Progenitor cell of endocrine pancreas (in vitro differentiated cells): ENCODE measurements at places on chromosomes 4 and X.

GRCh38 chr4:7694324-7694723 is 245.3 kb downstream of the AFAP1 start:
- DNase-seq, result no peak

- no peak for DNase-seq
These were observed 27.5 kb downstream of the LNX1 start for GRCh38 chr4:53563824-53564223.

- DNase-seq, result no peak
These were observed 102.6 kb downstream of the SATL1 start for GRCh38 chrX:85140964-85141363.

DNA sequence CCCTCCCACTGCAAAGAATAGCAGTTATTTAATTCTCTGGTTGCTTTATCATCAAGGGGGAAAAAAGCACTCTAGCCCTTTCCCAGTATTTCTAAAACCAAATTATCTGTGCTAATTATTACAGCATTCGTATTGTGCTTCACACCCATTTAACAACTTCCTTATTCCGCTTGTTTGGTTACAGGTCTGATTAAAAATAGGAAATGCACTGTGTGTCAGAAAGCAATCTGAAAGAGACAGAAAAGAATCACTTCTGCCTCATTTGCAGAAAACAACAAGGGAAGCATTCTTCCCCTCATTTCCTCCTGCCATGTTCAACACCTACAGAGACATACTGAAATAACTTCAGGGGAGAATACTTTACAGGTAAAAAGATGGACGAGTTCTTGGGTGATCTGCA is 114.9 kb upstream of the MAP3K15 start:
- DNase-seq, result no peak

DNA sequence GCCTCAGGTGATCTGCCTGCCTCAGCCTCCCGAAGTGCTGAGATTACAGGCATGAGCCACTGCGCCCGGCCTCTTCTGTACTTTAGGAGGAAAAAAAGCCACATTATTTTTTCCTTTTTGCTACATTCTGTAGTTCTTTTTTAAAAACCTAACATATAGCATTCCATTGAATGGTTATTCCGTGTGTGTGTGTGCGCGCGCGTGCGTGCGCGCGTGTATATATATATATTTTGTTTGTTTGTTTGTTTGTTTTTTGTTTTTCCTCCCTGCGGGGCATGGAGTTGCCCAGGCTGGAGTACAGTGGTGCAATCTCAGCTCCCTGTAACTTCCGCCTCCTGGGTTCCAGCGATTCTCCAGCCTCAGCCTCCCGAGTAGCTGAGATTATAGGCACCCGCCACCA is 59.5 kb downstream of the ARHGAP10 start:
- no peak for DNase-seq

DNA sequence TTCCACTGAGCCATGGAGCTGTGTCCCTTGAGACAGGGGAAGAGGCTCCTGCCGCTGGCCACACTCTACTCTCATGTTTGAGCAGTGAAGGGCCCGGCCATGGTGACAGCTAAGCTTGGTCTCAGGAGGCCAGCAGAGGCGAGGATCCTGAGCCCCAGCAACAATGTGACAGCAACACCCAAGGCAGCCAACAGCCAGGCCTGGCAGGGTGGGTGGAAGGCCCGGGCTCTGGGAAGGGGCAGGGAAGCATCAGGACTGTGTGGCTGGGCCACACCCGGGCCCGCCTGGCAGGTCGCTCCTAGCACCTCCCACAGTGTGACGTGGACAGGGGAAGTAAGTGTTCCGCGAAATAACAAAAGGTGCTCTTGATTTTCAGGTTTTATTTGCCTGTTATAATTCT is 24.8 kb downstream of the L1CAM start:
- no peak for DNase-seq

- no peak for DNase-seq
These were observed 93.6 kb upstream of the SMAD1 start for GRCh38 chr4:145388043-145388442.

DNA sequence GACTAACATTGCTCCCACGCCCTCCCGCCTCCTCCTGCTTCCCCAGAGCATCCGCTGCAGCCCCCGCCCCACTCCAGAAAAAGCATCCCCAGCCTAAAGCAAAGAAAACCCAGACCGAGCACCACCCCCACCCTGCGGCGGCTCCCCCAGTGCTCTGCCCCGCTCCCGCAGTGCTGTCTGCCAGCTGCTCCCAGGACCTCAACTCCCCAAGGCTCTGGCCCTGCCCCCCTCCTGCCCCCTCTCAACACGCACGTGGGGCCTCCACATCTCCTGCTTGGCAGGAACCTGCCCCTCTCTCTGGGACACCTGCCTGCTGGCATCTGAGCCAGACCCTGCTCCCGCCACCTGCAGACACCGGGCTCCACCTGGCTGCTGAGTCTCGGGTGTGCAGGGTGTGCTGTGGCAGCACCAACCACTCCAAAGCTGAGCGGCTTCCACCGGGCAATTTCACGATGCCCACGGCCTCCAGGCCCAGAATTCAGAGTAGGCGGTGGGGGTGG is 79.4 kb downstream of the FAM53A start:
- DNase-seq, result no peak

DNA sequence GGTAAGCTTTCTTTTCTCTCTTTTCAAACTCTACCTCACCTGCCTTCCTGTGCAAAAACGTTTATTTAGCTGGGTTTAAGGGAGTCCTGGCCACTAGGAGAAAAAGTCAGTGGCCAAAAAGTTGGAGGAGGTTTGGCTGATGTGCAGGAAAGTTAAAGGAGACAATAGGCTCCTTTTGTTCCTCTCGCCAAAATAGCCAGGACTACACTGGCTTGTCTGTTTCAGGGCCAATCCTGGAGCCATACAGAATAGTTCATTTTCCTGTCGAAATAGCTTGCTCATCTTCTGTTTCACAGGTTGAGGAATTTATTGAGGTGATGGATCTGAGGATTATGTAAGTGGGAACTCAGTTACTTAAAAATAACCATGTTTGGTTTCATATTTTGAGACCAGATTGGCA is 423 bp downstream of the HEPH start:
- no peak for DNase-seq

DNA sequence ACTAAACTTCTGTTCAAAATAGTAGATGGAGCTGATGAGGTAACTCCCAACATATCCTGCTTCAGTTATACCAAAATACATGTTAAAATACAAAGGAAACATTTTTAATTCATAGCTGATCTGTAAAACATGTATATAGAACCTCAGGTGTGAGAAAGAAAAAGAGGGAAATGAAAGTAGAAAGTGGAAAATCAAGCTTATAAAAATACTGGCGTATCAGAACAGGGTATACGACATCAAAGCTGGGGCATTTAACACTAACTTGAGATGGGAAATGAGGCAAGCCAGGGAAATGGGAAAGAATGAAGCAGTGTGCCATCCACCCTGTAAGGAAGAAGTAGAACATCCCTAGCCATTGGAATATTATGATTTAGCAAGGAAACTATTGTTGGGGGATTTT is 767.5 kb downstream of the DMD start:
- no peak for DNase-seq

- no peak for DNase-seq
These were observed 75.8 kb downstream of the FAT1 start for GRCh38 chr4:186647821-186648220.

GRCh38 chr4:76758290-76758882 is 139.6 kb downstream of the SOWAHB start:
- no peak for DNase-seq

GRCh38 chr4:74105656-74106280 is 6.8 kb upstream of the CXCL2 start:
- DNase-seq, result no peak

DNA sequence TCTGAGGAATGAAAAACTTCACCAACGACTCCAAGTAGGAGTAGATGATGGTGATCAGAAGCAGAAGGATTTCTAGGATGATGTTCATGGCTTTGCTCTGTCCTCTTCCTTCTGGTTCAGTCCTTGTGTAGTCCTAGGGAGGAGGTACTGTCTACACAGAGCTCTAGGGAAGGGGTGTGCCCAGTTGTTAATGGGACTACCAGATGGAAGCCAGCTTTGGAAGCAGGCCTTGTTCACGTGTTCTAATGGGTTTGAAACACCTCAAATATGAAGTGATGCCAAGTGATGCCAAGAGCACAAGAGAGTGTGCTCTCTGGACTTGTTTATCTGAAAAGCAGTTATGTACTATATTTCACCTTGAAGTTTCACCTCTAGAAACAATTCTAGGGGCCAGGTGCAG is at the start of gene HSD17B13:
TSS of gene HSD17B13 (minus strand) at position 129 of the 400 bp plus-strand sequence. CDS start at position 88, 41 bp downstream.
- DNase-seq, result no peak

DNA sequence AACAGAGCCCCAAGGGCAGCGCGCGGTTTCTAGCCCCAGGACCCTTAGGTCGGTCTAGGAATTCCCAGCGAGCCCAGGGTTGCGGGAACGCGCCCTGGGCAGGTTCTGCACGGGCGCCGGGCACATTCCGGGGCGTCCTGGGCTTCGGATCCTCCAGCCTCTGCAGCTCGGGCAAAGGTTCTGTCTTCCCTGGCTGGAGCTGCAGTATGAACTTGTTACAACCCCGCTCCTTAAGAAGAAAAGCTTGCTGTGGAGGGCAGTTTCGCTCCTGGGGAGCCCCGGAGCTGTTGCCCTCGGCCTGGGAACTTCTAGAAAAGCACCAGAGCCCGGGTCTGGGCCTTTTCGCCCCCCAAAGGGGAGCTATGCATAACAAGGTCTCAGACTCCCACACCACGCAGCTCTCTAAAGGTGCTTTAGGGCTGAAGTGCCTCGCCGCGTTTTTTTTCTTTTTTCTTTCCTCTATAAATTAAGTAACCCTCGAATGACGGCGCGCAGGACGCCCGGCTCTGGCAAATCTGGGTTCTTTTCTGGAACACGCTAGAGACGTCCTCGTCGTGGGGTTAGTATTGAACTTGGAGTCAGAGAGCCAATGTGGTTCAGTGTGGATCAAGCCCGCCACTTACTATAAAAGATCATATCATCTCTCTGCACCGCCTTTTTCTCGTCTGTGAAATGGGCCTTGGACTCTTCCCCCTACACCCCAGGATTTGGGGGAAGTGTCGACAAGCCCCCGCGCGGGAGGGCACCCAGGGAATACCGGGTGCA is 5.7 kb downstream of the MSX1 start:
- DNase-seq, result no peak
